ENCODE measurements at places on chromosomes 7 and 10.
A peak's percentile ranks its signal among the peaks of the same experiment; 100 is the strongest.

GRCh38 chr7:3283130-3283704 lies 17.8 kb upstream of the SDK1 start:
- peak; percentile 18 for DNase-seq

DNA sequence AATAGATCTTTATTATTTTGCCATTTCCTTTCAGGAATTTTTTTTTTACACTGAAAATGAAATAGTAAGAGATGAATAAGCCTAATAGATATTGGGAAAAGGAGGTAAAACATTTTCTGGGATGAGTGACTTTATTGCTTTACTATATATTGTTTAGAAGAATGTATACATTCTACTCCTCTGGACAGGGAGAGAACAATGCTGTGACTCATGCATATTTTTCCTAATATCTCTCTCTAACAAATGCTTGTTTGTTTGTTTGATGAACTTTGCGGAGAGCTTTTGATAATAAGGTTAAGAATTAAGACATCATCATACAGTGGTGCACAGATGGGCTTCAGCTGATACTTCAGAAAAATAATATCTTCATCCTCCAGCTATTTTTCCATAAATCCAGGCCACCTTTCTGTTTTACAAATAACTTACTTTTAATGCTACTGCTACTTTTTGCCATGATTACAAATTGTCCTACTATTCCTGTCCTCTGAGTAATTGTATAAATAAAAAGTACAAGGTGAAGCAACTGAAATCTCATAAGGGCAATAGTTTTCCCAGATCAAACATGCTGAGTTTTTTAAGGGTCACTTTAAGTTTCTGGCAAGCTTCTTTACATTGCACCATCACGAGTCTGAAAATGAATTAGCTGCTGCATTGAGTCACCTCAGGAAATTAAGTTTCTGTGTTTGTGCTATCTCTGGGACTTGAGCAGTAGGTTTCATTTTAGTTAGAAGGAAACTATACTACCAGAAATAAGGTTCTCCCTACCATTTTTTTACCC lies 207.3 kb upstream of the POT1 start:
- no peak for DNase-seq

GRCh38 chr7:28595076-28595475 lies 182.8 kb downstream of the CREB5 start:
- no peak for DNase-seq

- peak; percentile 36 for DNase-seq
These were observed 370.5 kb upstream of the BMPER start for GRCh38 chr7:33534833-33535232.

DNA sequence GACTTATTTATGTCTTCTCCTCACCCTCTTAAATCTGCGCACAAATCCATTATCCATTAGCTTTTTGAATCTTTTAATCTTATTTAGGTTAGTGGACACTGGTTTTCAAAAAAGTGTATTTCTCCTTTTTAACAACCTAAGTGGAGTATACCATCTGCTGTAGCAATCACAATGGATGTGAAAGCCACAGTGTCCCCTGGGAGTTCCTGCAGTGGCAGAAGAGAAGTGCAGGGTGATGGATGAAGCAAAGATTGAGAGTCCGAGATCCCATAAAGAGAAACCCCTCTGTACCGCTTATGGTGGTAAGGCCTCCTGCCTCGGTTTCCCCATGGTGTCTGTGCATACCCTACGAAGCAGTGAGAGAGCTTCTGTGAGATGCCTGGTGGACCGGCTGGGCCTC lies 236.4 kb downstream of the COBL start:
- DNase-seq = no peak

DNA sequence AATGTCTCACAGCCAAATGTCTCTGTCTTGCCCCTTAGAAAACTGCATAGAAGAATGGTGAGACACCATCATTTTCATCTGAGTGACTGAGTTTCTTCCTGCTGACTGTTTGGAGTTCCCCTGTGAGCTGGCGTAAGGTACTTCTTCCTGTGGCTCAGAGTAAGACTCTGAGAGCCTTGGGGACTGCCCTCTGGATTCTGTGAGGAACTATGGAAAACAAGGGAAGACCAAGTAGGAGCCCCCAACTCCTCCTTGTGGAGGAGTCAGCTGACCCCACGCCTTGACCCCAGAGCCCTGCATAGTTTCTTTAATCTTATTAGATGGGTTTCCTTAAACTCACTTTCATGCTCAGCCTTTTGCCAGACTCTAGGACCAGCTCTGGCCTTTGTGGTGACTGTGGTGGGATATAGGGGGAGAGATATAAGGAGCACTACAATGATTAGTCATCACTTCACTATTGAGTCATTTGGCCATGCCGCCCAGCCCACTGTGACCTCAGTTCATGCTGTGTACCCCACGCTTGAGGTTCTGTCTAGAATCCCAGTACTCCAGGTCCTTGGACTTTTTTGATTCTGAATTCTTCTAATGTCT lies 51.8 kb upstream of the FAM133B start:
- no peak for DNase-seq

DNA sequence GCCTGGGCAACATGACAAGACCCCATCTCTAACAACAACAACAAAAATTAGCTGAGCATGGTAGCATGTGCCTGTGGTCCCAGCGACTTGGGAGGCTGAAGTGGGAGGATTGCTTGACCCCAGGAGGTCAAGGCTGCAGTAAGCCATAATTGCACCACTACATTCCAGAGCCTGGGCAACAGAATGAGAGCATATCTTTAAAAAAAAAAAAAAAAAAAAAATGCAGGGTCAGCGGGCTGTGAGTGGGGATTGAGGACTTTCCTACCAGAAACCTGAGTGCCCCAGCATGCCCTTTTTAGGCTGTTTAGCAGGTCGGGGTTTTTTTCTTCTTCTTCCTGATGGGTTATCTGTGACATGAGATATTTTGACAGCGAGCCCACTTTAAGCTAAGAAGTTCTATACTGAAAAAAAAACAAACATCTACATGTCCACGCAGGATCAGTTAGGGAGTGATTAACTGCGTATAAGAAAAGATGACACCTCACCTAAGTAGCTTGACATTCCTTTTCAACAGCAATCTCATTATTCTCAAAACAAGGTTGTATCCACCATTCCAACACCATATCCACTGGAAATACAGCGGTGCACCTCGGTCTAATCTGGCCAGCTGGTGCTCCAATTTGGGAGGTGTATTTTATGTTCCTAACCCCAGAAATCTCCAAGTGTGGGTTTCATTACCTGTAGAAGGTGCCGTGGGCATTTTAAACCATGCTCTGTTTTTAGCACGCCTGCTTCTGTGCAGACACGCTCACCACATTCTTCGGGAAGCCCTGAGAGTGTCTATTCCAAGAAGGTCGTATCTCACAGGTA lies 13.8 kb upstream of the RFC2 start:
- no peak for DNase-seq

DNA sequence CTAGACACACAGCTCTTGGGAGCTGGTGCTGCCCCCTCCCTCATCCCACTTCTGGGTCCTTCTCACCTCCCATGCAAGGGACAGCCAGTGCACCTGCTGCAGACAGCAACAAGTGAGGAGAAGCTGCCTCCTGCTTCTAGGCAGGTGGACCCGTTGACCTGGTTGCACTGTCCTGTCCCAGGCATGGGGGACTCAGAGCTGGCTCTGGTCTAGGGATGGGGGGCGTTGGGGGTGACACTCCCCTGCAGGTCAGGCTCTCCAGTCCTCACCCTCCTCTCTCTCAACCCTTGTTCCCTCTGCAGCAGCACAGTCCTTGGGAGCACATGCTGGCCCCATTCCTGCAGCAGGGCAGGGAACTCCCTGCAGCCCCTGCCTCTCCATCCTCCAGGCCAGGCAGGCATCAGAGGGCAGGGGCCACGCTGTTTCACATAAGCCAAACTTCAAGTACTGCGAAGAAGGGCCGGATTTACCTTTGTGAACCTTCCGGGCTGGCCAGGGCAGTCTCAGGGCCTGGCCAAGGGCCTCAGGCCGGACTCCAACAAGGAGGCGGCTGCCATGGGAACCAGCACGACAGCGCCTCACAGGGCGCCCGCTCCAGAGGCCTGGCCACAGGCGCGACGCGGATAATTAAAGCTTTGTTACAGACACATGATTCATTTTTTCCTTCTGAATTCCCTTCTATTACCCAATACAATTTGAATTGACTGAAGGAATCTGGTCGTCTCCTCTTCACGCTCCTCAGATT lies 48.5 kb downstream of the RASGEF1A start:
- no peak for DNase-seq

DNA sequence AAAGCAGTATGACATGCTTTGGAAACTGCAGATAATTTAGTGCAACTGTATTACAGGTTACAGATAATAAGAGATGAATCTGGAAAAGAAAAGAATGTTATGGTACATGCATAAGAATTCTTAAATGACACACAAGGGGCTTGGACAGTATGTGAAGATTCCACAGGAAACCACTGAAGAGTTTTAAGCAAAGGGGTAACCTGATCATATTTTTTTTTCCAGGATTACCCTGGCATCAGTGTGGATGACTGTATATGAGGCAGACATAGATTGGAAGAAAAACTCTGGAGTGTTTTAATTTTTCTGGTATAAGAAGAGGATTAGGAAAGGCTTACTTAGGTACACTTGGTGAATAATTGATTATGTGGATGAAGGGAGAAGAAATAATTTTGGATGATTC lies 8.1 kb downstream of the TFPI2 start:
- DNase-seq = no peak

DNA sequence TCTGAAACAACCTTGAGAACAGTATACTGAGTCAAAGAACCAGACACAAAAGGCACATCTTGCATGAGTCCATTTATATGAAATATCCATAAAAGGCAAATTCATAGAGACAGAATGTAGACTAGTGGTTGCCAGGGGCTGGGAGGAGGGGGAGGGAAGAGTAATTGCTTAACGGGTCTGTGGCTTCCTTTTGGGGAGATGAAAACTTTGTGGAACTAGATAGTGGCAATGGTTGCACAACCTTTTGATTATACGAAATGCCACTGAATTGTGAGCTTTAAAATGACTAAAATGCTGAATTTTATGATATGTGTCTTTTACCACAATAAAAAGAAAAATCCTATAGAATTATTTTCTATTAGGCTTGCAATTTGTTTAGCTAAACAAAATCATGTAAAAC lies 16.8 kb downstream of the ADRB1 start:
- no peak for DNase-seq

DNA sequence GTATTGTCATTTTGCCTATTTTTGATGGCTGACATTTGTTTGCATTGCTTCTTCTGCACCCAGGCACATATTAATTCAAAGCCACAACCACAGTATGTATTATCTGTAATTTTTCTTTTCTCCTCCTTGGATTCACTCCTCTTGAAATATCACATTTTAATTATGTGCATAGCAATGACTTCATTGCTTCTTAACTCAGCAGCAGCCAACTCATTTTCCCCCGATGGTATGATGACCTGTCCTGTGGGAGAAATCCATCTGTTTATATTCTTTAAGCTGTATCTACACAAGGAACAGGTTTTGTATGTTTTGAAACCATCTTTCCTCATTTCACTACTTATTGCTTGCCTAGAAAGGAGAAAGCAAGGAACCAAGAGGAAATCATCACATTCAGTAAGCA lies 588.8 kb downstream of the INHBA start:
- DNase-seq = no peak

DNA sequence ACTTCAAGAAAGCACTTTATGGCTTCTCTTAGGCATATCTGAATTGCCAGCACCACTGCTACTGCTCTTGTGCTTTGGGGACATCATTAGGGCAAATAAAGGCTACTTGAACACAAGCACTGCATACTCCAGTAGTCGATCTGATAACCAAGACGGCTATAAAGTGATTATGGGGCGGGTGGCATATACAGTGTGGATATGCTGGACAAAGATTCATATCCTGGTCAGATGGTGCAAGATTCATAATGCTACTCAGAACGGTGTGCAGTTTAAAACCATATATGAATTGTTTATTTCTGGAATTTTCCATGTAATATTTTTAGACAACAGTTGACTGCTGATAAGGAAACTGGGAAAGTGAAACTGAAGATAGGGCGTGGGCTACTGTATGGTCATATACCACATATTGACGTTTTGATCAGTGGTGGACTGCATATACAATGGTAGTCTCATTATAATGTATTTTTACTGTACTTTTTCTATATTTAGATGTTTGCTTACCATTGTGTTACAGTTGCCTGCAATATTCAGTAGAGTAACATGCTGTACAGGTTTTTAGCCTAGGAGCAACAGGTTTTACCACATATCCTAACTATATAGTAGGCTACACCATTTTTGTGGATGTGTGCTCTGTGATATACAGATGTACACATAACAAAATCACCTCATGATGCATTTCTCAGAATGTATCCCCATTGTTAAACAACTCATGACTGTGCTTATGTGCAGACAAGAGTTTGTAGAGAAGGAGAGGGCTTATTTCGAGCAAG lies 15.2 kb downstream of the ANLN start:
- no peak for DNase-seq

DNA sequence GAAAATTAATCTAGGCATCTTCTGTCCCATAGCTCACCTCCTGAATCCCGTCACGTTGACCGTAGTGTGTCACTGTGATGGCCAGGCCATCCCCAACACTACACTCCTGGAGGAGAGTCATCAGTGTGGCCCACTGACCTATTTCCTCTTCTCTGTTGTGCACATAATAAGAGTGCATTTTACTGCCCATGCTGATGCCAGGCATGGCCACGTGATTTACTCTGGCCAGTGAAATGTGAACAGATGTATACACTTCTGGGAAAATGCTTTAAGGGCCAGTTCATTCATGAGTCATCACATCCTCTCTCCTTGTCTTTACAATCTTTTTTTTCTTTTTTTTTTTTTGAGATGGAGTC lies 101.9 kb upstream of the PIP4K2A start:
- DNase-seq = no peak

DNA sequence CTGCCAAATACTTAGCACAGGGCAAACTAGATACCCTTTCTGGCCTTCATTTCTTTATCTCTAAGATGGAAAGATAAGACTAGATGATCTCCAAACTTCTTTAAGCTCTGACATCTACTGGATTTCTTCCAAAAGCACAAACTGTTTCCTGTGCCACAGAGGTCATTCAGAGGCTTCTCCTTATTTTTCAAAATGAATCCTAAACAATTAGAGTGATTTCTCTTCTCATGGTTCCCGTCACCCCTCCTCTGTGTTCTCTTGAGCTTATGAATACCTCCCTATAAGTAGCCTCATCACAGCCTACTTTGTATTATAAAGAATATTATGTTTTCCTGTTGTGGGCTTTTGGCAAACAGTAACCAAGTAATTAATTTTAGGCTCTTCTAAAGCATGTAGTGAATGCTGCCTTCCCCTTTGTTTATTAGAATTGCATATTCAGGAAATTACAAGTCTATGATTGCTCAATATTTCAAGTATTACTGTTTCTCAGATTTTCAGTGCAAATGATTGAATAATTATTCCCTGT lies 179.5 kb downstream of the REEP3 start:
- no peak for DNase-seq

GRCh38 chr7:24336461-24336860 lies 52.5 kb downstream of the NPY start:
- no peak for DNase-seq

All from H7 (cell line).